ENCODE measurements at places on chromosomes 1 and 21.

DNA sequence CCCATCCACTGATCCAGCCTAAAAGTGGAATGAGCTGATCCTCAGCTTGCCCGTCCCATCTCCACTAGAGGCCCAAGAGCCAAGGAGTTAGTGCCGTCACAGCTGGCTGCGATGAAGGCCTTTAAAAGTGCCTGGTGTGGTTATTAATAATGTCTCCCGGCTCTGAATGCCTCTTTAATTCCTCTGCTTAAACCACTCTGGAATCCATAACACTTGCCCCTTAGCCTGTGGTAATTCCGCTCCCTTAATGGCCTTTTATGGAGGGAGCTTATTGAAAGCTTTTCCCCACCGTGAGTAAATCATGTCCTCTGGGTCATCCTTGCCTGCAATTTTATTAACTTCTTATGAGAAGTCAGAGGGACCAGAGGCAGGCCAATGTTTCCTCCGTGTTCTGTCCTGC, 55.4 kb downstream of the UBIAD1 start:
- DNase-seq, result no peak

DNA sequence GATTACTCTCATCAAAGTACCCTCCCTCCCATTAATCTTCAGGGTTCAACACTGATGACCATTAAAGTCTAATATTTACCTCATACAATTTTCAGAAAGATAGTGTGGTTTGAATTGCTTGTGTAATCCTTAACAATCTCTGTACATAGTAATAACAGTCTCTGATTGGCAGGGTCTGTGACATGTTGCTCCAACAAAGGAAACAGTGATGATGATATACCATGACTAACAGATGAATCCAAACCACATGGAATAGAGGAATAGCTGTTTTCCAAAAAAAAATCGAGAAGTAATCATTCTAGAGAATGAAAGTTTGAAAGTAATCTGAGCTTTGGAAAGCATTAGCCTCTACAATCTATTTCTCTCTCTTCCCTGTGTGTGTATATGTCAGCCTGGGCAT, 610.1 kb upstream of the NEGR1 start:
- DNase-seq, result no peak

DNA sequence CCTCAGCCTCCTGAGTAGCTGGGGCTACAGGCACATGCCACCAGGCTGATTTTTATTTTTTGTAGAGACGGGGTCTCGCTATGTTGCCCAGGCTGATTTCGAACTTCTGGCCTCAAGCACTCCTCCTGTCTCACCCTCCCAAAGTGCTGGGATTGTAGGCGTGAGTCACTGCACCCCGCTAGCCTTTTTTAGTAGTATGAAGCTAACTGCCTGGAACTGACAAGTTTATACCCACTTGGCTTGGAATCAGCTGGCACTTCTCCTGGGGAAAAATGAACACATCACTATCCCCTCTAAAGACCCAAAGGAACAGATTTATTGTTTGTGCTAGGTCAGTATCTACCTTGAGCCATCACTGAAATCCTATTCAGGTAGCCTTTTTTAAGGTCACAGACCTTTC, 19.0 kb downstream of the TMEM63A start:
- no peak for DNase-seq

- DNase-seq, result peak; percentile 93
Observed at GRCh38 chr1:32773018-32773763, 44.0 kb downstream of the YARS1 start.

DNA sequence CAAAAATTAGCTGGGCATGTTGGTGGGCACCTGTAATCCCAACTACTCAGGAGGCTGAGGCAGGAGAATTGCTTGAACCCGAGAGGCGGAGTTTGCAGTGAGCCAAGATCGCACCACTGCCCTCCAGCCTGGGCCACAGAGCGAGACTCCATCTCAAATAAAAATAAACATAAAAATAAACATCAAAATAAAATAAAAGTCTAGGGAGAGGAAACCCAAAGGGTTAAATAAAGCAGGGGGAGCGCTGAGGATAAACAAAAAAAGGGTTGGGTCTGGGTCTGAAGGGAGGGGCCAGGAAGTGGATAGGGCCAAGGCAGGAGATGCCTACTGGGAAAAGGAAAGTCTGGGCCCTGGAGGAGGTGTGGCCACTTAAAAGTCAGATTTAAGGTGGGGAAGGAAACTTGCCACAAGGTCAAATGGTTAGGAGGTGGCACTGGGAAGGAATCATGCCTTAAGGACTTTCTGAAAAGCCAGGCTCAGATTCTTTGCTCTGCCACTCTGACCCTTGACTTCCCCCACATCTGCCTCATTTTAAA, 150.0 kb downstream of the ADSS2 start:
- no peak for DNase-seq

DNA sequence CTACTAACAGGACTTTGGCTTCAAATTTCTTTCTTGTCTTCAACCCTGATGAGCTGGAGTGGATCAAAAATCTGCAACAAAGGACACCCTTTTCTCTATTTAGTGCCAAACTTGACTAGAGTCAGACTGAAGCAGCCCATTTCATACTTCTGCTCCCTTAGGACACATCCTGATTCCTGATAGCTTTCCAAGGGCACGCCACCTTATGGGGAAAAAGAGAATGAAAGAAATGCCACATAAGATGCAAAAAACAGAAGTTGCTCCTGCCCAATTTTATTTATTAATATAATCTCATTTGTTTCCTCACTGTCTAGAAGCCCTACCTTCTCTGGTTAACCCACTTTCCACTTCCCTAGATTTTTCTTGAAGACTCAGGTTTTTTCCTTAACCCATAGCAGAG, 72.7 kb upstream of the NBPF4 start:
- no peak for DNase-seq

DNA sequence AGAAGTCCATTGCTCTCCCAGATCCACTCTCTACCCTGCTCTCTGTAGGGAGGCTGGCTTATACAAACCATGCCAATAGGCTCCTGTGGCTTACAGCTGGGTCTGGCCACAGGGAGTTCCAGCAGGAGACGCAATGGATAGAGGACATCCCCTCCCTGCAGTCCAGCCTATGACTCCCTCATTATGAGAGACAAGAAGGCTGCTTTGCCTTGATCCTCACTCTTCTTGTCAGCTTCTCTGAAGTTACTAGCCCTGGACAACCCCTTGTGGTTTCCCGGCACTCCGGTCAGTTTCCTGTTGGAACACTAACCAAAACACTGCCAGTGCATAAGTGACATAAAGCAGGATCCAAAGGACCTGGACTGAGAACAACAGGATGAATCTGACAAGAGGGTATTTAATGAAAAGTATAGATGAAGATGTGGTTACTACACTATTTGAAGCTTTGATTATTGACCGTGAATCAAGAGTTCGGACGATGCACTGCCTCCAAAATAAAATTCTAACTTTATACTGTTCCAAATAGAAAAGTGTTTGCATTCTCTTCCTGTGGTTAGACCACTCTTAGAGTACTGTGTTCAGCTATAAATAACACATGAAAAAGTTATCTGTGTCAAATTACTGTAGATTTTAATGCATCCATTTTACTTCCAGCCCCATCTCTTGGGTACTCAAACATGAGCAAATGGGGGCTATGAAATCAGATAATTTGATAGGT, 32.7 kb upstream of the ZNF326 start:
- no peak for DNase-seq

GRCh38 chr1:2019172-2019543, at the start of gene GABRD:
Gene GABRD (plus strand): TSS chr1:2019345. CDS start chr1:2019424, 79 bp downstream.
- no peak for DNase-seq

DNA sequence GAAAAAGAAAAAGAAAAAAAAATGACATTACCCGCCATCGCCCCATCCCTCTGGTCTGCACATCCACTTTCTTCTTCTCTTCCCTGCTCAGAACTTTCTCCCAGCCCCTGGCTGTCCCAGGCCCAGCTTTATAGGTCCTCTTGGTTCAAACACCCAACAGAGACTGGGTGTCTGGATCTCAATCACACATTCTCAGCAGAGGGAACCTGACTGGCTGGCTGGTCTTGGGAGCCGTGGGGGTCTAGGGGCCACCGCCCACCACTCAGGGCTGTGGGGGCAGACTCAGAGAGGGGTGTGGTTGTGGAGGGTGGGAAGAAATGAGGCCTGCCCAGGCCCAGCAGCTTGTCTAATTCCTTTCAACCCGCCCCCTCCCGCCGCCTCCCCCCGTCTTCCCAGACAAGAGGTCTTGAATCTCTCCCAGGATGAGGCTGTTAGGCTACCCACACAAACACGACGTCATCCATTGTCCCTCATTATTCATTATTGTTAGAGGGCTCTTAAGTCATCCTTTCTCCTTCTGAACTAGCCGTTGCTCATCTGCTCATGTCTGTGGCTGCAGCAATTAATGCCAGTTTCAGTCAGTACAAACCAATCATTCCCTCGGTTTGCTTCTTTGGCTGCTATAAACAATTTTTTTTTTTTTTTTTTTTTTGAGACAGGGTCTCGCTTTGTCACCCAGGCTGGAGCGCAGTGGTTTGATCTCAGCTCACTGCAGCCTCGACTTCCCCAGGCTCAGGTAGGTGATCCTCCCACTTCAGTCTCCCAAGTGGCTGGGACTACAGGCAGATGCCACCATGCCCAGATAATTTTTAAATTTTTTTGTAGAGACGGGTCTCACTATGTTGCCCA, 40.6 kb upstream of the CLIC4 start:
- DNase-seq, result no peak

DNA sequence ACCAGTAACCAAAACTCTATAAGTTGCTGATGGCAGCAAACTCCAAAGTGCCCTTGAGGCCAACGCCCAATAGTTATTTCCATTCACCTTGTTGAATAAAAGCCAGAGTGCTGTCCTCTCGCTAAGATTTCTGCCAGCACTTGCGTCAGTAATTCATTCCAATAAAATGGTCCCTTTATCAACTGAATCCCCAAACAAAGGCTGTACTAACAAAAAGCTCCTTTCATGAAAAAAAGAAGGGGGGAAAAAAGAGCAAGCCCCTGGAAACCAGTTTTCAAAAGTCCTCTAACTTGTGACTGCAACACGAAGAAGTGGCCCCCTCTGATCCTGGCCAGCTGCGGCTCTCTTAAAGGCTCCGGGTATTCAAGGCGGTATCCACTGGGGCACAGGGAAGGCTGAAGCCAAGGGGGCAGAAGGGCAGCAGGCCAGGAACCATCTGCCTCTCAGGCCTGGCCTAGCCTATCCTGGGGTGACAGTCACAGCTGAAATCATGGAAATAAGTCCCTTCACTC, 55.8 kb upstream of the ZNF326 start:
- DNase-seq, result no peak

- DNase-seq, result peak; percentile 71
Observed at GRCh38 chr1:1906185-1907097, 8.6 kb upstream of the CALML6 start.

DNA sequence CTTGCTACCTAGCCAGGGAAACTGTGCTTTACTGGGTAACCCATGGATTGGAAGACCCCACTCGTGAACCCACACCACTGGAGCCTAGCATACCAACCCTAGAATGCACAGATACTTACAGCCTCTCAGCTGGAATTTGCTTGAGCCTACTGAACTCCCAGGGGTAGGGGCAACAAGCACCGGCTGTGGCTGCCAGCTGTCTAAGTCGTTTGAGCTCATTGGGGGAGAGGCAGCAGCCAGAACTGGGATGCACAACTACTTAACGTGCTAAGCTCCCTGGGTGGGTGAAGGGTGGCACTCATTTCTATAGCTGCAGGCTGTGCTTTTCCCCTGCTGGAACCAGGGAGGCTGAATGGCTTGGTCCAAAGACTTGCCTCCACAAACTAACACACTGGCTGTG, 212.4 kb downstream of the ZNF648 start:
- DNase-seq, result no peak

- DNase-seq, result no peak
Observed at GRCh38 chr1:154398678-154399077, 6.5 kb upstream of the IL6R start.

DNA sequence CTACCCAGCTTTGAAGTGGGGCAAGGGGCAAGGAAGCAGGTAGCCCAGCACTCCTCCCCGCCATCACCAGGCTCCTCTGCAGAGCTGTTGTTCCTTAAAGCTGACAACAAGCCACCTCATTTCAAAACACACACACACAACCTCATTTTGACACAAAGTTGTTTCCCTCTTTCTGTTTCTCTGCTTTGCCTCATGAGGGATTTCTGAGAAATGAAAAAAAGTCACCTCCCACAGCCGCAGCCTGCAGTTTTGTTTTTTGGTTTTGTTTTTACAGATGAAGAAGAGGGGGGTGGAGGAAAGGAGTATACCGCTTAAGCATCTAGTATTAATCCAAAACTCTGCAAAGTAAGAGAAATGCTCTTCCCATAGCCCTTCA, 12.1 kb downstream of the MCL1 start:
- no peak for DNase-seq

GRCh38 chr21:41169701-41170100, 1.7 kb downstream of the BACE2 start:
- DNase-seq, result no peak

GRCh38 chr1:56563568-56563967, 15.8 kb downstream of the PLPP3 start:
- no peak for DNase-seq

DNA sequence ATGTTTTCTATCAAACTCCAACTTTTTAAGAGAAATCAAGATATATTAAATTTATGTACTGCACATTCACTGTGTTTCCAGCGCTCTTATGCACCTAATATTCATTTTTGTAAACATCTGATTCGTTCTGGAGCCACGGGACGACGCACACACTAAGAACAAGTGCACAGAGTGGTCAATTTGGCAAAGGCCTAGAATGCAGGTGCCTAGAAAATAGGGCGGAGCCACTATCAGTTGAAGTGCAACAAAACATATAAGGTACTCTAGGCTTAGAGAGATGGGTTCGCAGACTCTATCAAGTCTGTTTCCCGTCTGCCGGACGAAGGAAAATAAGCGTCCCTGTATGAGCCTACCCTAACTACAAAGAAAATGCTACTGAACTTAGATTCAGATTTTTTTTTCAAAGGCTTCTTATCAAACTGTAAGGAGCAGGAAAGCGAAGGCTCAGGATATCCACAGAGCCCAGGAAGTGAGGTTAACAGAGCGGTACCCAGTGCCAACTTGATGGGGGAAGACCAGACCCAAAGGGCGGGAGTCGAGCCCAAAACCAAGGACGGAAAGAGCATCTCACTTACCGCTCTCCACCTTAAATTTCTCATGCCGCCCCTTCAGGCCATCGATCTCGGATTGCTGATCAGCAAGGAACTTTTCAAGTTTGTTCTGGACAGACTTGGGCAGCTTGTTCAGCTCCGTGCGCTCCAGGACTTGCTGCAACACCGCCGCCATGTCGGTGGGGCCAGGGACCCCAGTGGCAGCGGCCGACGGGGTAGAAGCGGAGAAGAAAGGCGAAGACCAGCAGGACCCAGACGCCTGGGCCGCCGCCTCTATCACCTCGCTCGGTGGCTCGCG, 526 bp downstream of the TPR start:
- DNase-seq, result no peak

GRCh38 chr21:39451332-39452206, at the start of gene SH3BGR:
Gene SH3BGR (plus strand): TSS chr21:39451970. CDS start chr21:39452097, 127 bp downstream.
- DNase-seq, result no peak

DNA sequence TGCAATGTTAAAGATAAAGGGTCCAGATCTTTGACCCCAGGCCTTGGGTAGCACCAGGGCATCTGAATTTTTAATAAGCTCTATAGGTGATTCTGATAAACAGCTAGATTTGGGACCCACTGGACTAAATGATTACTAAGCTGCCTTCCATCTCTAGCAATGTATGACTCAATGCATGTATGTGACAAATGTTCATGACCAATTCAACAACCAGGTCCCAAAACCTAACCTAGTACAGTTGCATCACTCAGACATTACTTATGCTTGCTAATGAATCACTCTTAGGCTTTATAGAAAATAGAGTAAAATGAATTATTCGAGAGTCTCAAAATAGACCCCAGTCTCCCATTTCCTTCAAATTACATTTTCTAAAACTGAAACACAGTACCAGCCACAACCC, 35.5 kb downstream of the RCAN1 start:
- DNase-seq, result no peak

Data from GM19239 (cell line).